Myocyte (in vitro differentiated cells): ENCODE measurements at places on chromosomes 2 and 18. TPM values are rescaled to one million over a fixed set of nuclear protein-coding genes. Genes with fewer than 3 reads are reported as not detected.

GRCh38 chr2:224260372-224261020, 141.4 kb downstream of the FAM124B start:
- DNase-seq, result peak; percentile 18

The UGT1A5 gene
- total RNA-seq, result not detected in 2 replicates

GRCh38 chr2:177646791-177647190, 254.2 kb downstream of the AGPS start:
- no peak for DNase-seq

The MOGAT1 gene
- not detected in 2 replicates for total RNA-seq

DNA sequence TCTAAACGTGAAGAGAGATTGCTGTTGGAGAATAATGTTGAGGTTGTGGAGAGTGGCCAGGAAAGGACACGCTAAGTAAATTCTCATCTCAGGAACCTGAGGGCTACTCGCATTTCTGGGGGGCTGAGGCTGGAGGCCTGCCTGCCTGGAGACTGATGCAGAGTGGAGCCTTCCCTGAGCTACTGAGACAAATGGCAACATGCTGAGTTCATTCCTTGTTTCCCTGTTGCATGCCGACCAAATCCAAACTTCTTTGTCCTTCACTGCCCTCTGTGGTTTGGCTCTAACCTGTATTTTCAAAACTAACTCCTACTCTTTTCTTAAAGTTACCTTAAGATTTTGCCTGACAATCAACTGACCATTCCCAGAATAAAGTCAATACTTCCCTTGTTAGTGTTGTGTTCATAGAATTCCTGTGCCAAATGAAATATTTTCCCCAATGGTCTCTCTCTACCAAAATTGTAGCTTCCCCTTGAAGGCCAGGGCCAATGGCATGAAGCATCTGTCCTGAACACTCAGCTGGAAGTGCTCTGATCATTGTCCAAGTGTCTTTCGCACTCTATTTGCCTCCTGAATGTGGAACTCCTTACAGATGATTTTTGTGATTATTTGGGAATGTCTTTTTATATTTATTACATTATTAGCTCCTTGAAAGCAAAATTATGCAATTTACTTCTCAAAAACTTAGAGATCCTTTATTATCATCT, 1085.6 kb downstream of the SOCS6 start:
- no peak for DNase-seq

The NYAP2 gene
- total RNA-seq, result 0.05 TPM in 1 of 2 replicates, not detected in the other

DNA sequence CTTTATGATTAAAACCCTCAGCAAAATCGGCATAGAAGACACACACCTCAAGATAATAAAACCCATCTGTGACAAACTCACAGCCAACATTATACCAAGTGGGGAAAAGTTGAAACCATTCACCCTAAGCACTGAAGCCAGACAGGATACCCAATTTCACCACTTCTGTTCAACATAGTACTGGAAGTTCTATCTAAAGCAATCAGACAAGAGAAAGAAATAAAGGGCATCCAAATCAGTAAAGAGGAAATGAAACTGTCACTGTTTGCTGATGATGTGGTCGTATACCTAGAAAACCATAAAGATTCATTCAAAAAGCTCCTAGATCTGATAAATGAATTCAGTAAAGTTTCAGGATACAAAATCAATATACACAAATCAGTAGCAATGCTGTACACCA, 16.4 kb upstream of the RPRD1A start:
- DNase-seq, result no peak
